SW 1271 (cell line): ENCODE measurements at places on chromosomes 12 and 14.

DNA sequence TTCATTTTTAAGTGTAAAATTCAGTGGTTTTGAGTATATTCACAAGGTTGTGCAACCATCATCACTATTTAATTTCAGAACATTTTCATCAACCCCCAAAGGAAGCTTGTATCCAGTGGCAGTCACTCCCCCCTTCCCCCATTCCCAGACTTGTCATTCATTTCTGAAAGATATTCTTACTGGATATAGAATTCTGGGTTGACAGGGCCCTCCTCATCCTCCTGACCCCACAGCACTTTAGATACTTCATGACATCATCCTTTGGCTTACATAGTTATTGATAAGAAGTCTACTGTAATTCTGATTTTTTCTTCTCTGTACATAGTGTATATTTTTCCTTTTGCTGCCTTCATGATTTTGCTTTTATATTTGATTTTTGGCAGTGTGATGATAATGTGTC, 8.8 kb upstream of the ADGRD1 start:
- DNase-seq = no peak

GRCh38 chr14:63642656-63643382, 1.1 kb upstream of the WDR89 start:
- no peak for DNase-seq

DNA sequence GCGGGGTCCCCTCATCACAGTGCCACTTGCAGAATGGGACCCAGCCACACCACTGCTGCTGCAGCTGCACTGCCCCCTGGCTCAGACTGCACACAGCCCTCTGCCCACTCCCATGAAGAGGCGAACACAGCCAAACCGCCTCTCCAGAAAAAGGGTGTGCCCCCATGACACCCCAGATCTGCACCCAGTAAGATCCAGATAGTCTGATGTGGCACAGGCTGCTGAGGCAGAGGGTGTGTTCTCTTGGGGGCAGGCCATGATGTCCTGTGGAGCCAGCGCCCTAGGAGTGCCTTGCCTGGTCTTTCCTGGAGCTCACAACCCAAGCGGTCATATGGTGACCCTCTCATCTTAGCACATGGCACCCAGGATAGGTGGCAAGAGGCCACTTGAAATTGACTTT, 44.4 kb downstream of the SLC8B1 start:
- DNase-seq = no peak

GRCh38 chr14:31937730-31938346, 139.3 kb upstream of the ARHGAP5 start:
- DNase-seq = peak; percentile 92

GRCh38 chr14:39102969-39103957, at the start of gene SEC23A:
TSS of gene SEC23A (minus strand) at chr14:39103235. CDS start at chr14:39096118, 7,117 bp downstream.
- peak; percentile 85 for DNase-seq

DNA sequence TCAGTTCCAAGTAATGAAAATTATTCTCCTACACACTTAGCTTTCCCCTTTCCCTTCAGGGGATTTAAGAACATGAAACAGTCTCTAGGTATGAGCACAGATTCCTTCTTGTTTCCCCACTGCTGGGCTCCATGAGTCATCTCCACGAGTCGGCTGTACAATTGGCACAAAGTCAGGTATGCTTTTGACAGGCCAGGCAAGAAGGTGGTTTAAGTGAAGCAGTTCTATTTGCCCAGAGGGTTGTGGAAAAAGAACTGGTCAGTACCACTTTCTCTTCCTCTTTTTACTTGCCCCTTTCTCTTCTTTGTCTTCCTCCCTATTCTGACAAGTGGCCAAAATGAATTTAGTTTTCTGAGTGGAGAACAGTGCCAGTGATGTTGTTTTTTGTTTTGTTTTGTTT, 16.3 kb downstream of the DYNC1H1 start:
- DNase-seq = peak; percentile 97

- DNase-seq = no peak
These were observed 14.0 kb upstream of the HPD start for GRCh38 chr12:121872546-121873215.

- no peak for DNase-seq
These were observed 527 bp downstream of the CAMKK2 start for GRCh38 chr12:121295746-121296617.

DNA sequence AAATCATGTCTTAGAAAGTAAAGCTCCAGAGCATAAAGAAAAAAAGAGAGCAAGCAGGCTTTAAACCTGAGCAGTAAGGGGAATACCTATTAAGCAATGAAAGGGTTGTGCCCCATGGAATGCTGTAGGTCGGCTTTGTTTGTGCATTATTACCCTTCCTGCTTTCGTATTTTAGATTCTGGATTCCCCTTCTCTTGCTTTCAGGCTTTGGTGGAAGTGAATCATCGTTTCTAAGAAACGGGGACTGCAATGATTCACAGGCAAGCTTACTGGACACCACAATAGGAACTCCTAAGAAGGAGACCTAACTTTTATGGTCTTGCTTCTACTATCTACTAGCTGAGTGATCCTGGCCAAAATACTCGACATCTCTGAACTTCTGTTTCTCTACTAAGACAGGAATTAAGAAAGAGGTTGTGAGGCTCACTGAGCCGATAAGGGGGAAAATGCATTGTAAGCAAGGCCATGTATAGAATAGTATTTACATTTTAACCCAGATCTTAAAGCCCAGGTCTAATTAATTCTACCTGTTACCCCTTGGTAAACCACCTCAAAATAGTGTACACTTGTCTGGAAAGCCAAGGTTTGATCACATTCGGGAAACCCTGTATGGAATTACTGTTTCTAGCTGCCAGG, 1.2 kb upstream of the BMAL2 start:
- peak; percentile 92 for DNase-seq

GRCh38 chr12:65276916-65277530, 1.5 kb upstream of the MSRB3 start:
- DNase-seq = no peak

DNA sequence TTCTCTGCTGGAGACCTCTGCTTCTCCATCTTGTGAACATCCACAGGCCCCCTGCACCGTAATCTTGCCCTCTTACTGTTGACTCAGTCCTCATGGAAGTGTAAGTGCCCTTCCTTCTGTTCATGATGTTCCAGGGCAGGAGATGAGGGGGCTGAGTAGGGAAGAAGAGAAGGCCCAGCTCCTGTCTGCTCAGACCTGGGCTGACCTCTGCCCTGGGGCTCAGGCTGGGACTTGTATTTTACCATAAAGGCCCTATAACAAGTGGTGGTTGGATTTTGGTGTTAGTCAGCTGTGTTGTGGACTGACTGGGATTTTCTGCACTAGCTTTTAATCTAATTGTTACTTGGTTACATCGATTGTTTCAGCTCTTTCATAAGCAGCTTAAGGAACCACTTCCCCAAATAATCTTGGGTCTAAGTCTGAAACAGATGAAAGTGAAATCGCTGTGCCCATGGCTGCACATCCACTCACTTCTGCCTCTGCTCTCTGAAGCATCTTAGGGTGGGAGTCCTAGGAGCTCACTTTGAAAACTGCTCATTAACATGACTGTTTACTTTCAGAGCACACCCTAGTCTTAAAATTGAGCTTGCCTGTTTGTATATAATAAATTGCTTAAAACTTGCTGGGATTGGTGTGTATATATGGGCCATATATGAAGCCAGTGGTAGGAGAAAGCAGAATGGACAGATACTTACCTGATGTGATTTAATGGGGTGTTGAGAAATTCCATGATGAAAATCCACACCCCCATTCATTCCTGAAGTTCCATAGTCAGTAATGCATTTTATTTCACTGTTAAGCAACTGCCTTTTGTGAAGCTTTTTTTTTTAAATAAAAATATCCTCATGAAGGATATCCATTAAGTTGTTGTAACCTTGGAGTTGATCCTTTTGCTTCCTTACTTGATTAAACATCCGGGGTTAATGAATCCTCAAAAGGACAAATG, 17.7 kb downstream of the C12orf71 start:
- DNase-seq = no peak

- no peak for DNase-seq
These were observed at the start of gene GPR84 for GRCh38 chr12:54364413-54364812. TSS of gene GPR84 (minus strand) at chr12:54364486. CDS start at chr12:54363851, 635 bp downstream.

- no peak for DNase-seq
These were observed 297.5 kb downstream of the RPAP3 start for GRCh38 chr12:47408171-47408871.

DNA sequence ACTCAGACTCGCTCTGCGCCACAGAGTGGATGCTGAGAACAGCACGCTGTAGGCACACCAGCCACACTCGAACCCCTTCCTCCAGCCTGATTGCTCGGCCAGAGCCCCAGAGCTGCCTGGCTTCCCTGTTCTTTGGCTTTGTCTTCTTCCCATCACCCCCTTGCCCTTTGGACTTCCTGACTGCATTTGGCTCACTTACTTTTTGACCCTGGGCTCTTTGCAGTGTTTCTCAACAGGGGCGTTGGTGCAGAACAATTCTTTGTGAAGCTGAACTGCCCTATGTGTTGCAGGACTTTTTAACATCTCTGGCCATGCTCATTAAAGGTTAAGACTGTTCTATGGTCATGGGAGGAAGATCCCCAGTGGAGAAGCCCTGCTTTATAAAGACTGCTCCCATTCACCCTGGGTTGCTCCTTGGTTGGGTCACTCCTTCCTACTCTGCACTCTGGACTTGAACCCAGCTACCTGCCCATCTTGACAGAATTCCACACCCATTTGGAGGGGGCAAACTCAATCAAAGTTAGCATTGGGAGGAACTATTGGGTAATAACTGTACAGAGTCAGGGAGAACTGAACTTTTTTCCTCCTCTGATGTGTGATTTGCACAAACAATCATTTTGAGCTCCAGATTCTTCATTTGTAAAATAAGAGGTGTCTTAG, 127.7 kb upstream of the PLEKHG7 start:
- DNase-seq = no peak

DNA sequence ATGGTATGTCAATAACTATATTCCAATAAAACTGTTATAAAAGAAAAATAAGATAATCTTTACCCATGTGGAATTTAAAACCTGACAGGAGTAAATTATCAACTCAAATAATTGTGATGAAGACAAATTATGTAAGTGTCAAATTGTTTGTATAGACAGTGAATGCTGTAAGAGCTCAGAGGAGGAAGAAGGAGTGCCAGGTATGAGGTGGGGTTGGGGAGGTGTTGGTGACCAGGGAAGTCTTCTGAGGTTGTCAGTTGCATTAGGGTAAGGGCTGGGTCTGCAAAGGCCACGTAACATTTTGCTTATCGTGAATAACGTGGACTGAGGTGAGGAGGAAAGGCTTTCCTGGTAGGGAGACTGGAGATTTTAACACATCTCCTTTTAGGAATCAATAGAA, 2.5 kb upstream of the MAX start:
- DNase-seq = no peak

DNA sequence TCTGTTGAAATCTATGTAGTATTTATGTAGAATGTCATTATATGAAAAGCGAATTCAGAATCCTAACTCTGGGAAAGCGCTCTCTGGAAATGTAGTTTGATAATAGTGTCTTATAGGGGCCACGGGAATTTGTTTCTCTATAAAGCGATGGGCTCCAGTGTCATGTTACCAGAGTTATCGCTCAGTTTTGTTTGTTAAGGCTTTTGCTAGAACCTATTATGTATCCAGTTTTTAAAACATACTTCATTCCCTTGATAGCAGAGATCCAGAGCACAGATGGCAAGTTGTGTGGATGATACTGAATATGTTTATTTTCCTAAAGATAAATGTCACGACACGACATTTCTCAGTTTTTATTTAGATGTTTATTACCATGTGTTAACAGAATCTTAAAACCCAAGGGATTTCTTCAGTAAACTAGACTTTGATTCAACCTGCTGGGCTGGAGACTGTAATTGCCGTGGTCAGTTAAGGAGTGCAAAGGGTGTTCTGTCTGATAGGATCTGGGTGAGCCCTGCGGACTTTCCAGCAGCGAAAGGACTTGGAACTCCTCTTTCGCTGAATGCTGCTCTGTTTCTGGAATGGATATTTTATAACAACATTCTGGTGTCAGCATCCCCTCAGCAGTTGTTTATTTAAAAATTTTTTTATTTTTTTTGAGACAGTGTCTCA, 1.7 kb upstream of the DNAH10 start:
- no peak for DNase-seq

GRCh38 chr12:59972905-59973304, 377.1 kb downstream of the SLC16A7 start:
- DNase-seq = no peak

DNA sequence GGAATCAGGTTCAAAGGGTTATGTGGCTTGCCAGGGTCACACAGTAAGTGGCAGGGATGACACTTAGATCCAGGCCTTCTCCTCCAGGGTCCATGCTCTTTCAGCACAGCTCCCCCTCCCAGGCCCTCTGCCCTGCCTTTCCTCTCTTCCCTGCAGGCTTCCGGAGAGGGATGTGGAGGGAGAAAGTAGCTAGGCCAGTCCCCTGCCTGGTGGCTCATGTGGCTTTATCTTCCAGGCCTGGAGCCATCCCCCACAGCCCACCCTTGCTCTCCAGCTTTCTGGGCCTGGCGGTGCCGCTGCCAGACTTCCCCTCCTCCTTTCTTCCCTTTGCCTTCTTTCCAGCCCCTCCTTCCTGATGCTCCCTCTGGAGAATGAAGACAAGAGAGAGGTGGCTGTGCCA, 1.7 kb downstream of the PSMB11 start:
- DNase-seq = no peak

DNA sequence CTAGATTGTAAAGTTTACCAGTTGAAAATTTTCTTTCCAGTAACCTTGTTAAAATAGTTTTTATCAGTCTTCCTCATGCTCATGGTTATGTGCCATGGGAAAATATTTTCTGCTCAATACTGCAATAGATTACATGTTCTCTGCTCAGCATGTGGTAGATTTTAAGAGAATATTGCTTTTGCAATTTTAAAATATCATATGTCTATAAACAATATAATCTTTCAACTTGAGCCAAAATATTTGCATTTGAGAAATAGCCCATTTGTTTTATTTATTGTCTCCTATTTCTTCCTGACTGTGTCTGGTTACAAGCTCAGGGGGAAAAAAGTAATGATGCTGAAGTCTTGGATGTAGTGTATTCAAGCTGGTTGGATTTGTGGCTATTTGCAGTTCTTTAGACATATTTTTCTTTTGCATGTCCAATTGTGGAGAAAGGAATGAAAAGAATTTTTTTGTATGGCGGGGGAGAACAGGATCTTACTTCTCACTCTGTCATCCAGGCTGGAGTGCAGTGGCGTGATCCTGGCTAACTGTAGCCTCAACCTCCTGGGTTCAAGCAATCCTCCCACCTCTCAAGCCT, 342.6 kb upstream of the NAV3 start:
- DNase-seq = no peak

- DNase-seq = no peak
These were observed 17.6 kb downstream of the TDP1 start for GRCh38 chr14:89973234-89973823.

- DNase-seq = no peak
These were observed 58.9 kb downstream of the ANAPC7 start for GRCh38 chr12:110344657-110345056.

DNA sequence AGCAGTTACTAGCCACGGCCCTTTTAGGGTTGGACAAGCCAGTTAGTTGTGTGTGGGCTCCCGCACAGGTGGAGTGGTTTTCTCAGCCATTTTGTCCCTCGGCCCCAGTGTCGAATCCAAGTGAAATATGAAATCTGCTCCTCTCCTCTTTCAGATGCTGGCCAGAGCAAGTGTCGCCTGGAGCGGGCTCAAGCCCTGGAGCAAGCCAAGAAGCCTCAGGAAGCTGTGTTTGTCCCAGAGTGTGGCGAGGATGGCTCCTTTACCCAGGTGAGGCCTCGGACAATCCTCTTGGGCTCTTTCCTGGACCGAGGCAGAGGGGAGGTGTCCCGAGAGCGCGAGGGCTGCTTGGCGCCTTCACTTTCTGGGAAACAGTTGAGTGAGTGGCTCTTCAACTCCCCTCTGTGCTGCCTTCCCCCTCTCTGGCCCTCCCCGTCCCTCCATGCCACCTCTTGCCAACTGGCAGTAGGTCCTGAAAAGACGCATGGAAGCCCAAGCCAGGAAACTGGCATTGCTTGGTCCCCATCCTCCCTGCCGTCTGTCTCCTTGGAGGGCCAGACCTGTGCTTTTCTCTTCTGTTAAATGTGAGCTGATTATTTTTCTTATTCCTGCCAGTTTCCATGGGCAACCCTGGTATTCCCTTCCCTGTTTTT, 74.2 kb downstream of the SMOC1 start:
- no peak for DNase-seq
